Tibial nerve (tissue), 4 donors: ENCODE measurements at places on chromosomes 12 and 14.

DNA sequence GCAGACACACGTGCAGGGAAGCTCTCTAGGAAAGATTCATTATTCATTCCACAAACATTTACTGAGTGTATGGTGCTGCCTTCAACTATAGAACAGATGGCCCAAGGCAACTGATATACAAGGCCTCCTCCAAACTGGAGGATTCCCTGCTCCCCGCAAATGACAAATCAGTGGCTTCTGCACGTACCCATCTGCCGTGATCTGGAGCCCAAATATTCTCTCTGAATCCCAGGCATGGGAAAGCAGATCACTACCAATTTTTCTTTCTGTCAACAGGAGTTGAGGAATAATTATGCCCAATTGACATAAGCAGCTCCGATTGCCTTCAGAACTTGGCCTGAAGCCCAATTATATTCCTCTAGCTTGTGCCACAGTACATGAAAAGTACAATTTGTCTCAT lies 174.2 kb upstream of the CCDC196 start:
- DNase-seq = no peak

DNA sequence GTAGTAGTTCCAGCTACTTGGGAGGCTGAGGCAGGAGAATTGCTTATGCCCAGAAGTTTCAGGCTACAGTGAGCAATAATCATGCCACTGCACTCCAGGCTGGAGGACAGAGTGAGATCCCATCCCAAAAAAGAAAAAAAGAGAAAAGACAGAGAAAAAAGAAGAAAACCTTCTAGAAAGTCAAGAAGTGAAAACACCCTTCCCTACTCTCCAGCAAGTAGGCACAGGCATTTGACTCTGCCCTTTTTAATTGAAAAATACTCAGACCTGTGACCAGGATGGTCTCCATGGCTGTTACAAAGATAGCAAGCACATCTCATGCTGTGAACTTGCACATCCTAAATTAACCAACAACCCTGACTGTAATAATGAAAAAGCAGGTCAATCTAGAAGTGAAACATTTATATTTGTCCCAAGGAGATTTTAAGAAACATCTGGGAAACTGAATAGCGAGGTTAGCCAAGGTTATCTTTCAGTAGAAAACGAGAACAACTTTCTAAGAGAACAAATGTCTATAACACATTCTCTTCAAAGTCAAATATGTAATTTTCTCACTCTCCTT lies 2.0 kb downstream of the TMTC1 start:
- no peak for DNase-seq

DNA sequence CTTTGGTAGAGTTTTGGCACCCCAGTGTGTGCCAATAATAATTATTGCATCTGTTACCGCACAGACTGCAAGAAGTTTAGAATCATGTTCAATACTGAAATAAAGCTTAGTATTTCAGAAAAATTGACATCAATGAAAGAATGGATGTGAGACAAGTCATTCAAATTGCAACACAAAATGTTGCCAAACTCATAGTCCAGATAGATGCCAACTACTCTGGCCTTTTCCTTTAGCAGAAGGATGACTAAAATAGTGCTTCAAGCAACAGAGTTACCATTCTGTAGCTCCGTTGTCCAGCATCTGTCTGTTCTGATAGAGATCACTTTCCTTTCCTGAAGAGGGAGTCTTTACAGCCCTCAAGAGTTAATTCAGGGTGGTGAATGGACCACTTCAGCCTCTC lies 77.5 kb downstream of the LIN7A start:
- DNase-seq = no peak

GRCh38 chr14:60087668-60088067 lies 4.1 kb upstream of the PCNX4 start:
- no peak for DNase-seq

- DNase-seq = no peak
Measured at GRCh38 chr14:71967704-71968103, 35.5 kb downstream of the RGS6 start.

- no peak for DNase-seq
Measured at GRCh38 chr14:104019029-104019428, 66.5 kb upstream of the ASPG start.

DNA sequence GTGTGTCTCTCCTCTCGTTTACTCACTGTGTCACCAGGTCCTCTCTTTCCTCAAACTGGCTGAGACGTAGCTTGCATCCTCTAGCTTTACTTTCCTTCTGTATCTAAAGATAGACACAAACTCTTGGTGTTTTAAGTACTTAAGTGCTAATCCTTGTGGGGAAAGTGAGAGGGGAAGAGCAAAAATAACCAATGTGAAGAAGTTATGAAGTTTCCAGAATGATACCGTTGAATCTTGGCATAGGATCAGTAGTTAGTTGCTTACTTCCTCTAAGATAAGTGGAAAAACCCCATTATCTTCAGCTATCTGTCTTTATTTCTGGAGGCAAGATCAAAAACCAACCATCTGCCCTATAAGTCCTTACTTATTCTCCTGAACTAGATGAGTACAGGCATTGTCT lies 10.6 kb downstream of the FAR2 start:
- no peak for DNase-seq

DNA sequence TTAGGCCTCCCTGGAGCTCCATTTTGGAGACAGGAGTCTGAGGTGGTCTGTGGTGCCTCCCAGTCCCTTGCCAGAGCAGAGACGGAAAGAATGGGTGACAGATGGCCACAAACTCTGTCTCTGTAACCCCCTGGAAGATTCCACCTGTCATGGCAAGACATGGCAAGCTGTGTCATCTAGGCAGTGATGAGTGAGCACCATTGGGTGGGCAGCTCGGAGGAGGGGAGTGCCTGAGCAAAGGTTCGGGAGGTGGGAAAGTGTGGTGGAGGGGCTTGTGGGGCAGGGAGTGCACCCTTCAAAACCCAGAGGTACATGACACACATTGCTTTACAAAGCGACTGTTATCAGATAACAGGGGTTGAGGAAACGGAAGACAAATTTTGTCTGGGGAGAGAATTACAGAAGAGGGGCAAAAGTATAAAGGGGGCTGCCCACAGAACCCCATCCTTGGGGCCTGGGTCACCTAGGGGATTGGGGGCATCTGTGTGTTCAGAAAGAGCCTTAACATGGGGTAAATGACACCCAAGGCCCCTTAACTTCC lies 3.5 kb downstream of the RIN3 start:
- DNase-seq = no peak

GRCh38 chr12:81211306-81211705 lies 133.4 kb downstream of the ACSS3 start:
- DNase-seq = no peak

DNA sequence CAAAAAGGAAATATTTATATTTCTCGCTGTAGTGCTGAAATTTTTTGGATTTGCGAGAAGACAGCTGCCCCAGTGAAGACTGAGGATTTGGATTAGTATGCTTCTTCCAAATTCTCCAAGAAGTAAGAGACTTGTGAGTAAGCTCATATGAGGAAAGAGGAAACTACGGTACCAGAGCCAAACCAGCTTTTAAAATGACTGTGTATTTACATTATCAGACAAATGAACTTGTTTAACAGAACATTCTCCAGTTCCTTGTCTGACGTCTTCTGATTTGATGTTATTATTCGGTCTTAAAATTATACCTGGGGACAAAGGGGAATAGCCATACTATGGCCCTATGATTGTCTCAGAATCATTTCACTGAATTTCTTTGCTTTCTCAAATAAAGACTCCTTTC lies 8.0 kb downstream of the CLEC12B start:
- DNase-seq = no peak

GRCh38 chr14:44937547-44937946 lies 24.2 kb downstream of the KLHL28 start:
- no peak for DNase-seq

- peak; percentile 1 for DNase-seq
Measured at GRCh38 chr14:68639758-68640574, 152.9 kb downstream of the ZFP36L1 start.
